ENCODE measurements at places on chromosomes 13 and 19. TPM values are rescaled to one million over a fixed set of nuclear protein-coding genes. Genes with fewer than 3 reads are reported as not detected.

ZGLP1 gene
- not detected for total RNA-seq

DNA sequence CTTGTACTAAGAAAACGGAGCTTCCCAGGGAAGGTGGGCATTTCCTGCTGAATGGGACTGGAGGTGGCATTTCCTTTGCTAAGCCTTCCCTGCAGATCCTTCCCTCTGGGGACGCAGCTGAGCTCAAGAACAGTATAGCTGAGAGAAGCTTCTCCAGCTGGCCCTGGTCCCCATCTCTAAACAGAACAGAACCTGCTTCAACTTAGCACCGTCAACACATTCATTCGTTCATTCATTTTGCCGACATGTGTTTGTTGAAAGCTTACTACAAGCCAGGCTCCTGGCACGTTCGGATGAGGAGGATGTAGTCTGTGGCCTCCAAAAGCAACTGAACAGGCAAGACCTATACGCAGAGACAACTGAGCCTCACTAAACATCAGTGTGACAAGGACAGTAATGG is 36.6 kb upstream of the PEPD start:
- no peak for DNase-seq

GRCh38 chr13:107865643-107866031 is 349.7 kb downstream of the LIG4 start:
- DNase-seq: no peak

- no peak for DNase-seq
These were observed 77.5 kb upstream of the CLDN10 start for GRCh38 chr13:95474992-95475391.

BORCS8 gene
- total RNA-seq: 10.3 TPM

DNA sequence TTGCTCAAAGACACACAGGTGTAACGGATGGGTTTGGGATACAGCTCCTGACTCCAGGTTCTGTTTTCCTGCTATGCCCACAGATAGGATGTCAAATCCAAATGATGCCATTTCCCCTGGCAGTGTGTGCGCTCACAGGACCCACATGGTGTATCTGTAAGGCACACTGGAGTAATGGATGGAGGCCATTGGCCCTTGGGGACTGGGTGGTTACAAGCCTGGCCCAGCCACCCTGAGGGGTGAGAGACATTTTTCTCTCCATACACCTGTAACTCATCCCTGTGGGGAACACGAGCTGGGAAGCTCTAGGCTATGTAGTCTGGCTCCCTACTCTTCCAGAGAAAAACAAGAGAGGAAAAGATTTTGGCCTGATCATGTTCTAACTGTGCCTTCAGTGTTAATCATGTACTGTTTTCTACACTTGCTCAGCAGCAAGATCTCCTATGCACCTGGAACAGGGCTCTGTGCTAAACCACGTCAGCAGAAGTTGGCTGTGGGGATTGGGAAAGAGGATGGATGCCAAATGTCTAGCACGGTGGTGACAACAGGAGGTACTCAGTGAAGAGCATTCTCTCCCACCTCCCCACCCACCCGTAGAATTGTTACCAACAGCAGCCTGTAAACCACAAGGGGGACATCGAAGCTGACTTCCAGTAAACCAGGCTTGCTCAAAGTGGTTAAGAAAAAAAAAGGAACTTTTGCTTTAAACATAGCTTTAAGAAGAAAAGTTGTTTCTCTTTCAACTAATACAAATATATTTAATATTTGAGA is 237.0 kb downstream of the LACC1 start:
- no peak for DNase-seq

- DNase-seq: peak; percentile 40
These were observed 2554.8 kb downstream of the PCDH9 start for GRCh38 chr13:64675255-64675892.

GRCh38 chr13:32932376-32932775 is 83.8 kb upstream of the KL start:
- DNase-seq: no peak
